ENCODE measurements at places on chromosomes 3 and 15.

- DNase-seq, result no peak
Observed at GRCh38 chr3:128175768-128176167, 22.5 kb downstream of the EEFSEC start.

DNA sequence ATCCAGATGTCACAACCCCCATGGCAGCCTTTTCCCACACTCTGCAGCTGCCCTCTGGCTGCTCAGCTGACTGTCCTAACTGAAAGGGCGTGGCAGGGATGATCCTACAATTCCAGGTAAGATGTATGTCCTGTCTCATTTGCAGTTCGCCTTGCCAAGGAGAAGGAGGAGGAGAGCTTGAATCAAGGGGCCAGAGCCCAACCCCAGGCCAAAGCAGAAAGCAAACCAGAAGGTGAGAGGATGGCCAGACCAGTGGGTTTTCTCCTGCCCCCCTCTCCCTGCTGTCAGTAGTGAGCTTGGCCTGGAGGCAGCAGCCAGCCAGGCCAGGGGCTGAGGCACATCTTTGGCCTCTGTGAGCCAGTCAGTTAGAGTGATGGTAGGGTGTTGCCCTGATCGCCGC, 22.5 kb downstream of the SLC24A1 start:
- DNase-seq, result no peak

DNA sequence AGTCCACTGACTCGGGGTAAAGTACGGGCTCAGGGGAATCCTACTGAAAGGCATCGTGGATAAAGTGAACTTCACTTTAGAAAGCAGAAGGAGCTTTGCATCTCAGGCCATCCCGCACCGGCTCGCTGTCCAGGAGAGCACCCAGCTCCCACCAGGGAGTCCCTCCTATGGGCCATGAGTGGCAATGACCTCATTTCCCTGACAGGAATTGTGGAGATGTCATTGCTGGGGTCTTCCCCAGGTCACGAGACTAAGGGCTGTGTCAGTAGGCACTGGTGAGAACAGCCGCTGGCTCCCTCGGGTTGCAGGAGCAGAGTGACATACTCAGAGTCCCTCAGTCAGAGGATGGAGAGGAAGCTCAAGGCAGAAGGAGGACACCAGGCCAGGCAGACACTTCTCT, 97.3 kb downstream of the XXYLT1 start:
- DNase-seq, result no peak

DNA sequence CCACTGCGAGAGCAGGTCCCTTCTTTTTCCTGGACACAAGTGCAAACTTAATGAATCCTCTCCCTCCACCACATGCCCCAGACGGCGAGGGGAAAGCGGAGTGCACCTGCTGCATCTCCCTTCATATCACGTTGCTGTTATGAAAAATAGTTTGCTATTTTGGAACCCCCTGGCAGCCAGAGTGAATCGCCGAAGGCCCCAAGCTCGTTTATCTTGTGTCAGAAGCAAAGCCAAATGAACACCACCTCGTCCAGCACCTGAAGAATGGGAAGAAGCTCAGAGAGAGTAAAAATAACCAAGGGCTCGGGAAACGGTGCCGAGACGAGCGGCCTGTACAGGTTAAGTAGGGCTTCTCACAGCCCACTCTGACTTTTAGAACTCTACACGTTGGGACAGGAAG, 394.6 kb upstream of the RORA start:
- DNase-seq, result no peak

DNA sequence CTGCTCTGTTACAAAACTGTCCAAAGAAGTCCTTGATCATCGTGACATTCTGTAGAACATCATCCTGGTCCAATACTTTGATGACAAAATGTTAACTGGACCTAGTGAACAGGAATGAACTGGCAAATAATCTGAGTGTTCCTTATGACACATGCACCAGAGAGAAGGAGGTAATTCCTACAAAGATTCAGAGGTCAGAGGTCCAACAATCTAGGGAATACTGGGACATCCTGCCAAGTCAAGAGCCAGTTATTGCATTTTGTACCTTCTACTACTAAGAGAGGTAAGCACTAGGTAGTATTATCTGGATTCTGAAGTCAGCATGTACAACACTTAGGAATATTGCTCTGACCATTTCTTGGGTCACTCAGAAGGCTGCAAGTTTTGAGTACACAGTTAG, 20.8 kb downstream of the LZTFL1 start:
- no peak for DNase-seq

- DNase-seq, result no peak
Observed at GRCh38 chr3:168975576-168975975, 687.9 kb downstream of the MECOM start.

GRCh38 chr3:27046351-27046750, 322.8 kb downstream of the NEK10 start:
- no peak for DNase-seq
